ENCODE measurements at places on chromosomes 2 and 18. TPM values are rescaled to one million over a fixed set of nuclear protein-coding genes. Genes with fewer than 3 reads are reported as not detected.

The TUBA3E gene
- not detected for polyA plus RNA-seq

The LYPD6 gene
- polyA plus RNA-seq = 0.51 TPM

The PLEK gene
- 1.4 TPM for polyA plus RNA-seq

The PDCD1 gene
- 0.73 TPM for polyA plus RNA-seq

The REEP1 gene
- 2.6 TPM for polyA plus RNA-seq

The RIT2 gene
- polyA plus RNA-seq = not detected

The LOXHD1 gene
- 0.04 TPM for polyA plus RNA-seq

The TTR gene
- polyA plus RNA-seq = 0.13 TPM

The FARSB gene
- 12.6 TPM for polyA plus RNA-seq

The IL1F10 gene
- polyA plus RNA-seq = 0.51 TPM

The MYCN gene
- 0.49 TPM for polyA plus RNA-seq

The ABCG8 gene
- polyA plus RNA-seq = not detected

The SIGLEC15 gene
- not detected for polyA plus RNA-seq

The CD8B2 gene
- 0.10 TPM for polyA plus RNA-seq

The ACTG2 gene
- 660 TPM for polyA plus RNA-seq

The AFG3L2 gene
- 14.7 TPM for polyA plus RNA-seq

The DSG3 gene
- polyA plus RNA-seq = 130 TPM

The GPR45 gene
- not detected for polyA plus RNA-seq

The SLC19A3 gene
- 0.14 TPM for polyA plus RNA-seq

The EGR4 gene
- not detected for polyA plus RNA-seq

The NOSTRIN gene
- 3.4 TPM for polyA plus RNA-seq

The WDPCP gene
- polyA plus RNA-seq = 0.94 TPM

The IL36A gene
- polyA plus RNA-seq = 394 TPM

The CYRIA gene
- polyA plus RNA-seq = 0.47 TPM

The RAX gene
- 0.01 TPM for polyA plus RNA-seq

The HOXD1 gene
- polyA plus RNA-seq = 0.21 TPM

The NT5DC4 gene
- polyA plus RNA-seq = not detected

The NETO1 gene
- not detected for polyA plus RNA-seq

The GKN2 gene
- polyA plus RNA-seq = 2.6 TPM

The TPO gene
- 1.5 TPM for polyA plus RNA-seq

The RAB6C gene
- polyA plus RNA-seq = 0.02 TPM

The ZNF804A gene
- polyA plus RNA-seq = 0.01 TPM

The SERPINB3 gene
- 167 TPM for polyA plus RNA-seq

The HRH4 gene
- 0.01 TPM for polyA plus RNA-seq

The DCC gene
- not detected for polyA plus RNA-seq

The FSHR gene
- polyA plus RNA-seq = not detected

The GAD1 gene
- polyA plus RNA-seq = 0.65 TPM

The IL1R2 gene
- polyA plus RNA-seq = 67.2 TPM

The SERPINB12 gene
- polyA plus RNA-seq = 1.4 TPM

The C2orf69 gene
- polyA plus RNA-seq = 3.4 TPM

The AMER3 gene
- not detected for polyA plus RNA-seq

The NTSR2 gene
- not detected for polyA plus RNA-seq

The GNLY gene
- 1.2 TPM for polyA plus RNA-seq

The ELAC1 gene
- polyA plus RNA-seq = 4.0 TPM

The TCF23 gene
- polyA plus RNA-seq = 0.02 TPM

The NYAP2 gene
- polyA plus RNA-seq = 0.08 TPM

The PPP1R1C gene
- 1.4 TPM for polyA plus RNA-seq

The CRYGC gene
- not detected for polyA plus RNA-seq

The MC5R gene
- 0.12 TPM for polyA plus RNA-seq

The TRAK2 gene
- 5.2 TPM for polyA plus RNA-seq
